ENCODE measurements at places on chromosomes 6 and 20.

GRCh38 chr20:53814060-53814459 is 220.4 kb upstream of the ZNF217 start:
- no peak for DNase-seq

- no peak for DNase-seq
Measured at GRCh38 chr6:128069188-128069587, 168.3 kb upstream of the THEMIS start.

- no peak for DNase-seq
Measured at GRCh38 chr6:148867862-148868261, 121.0 kb downstream of the UST start.

DNA sequence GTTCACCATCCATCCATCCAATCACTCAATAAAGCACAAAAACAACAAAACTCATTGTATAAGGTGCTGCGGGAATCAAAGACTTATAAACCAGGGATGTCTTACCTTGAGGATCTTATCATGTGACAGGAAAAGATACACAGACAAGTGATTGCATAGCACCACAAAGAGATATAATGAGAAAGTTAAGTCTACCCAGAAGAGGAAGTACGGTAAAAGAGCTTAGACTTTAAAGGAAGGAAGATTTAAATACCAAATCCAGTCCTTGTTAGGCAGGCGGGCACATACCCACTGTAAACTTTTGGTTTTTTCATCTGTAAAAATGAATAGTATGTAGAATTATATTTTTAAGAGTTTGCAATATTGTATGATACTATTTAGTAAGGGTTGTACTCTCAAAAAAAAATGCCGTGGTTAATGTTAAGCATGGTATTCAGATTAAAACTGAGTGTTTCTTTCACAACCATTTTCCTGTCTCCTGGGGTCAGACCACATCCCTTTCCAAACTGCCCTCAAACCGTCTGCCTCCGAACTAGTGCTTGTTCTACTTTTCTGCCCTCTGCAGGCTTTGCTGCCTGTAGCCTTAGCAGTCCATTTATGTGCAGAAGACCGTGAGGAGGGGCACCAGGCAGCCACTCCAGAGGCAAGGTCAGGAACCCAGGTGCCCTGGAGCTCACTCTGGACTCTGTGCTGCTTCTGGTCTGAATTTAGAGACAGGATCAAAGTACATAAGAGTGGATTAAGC is 179.5 kb upstream of the SYNDIG1 start:
- no peak for DNase-seq

DNA sequence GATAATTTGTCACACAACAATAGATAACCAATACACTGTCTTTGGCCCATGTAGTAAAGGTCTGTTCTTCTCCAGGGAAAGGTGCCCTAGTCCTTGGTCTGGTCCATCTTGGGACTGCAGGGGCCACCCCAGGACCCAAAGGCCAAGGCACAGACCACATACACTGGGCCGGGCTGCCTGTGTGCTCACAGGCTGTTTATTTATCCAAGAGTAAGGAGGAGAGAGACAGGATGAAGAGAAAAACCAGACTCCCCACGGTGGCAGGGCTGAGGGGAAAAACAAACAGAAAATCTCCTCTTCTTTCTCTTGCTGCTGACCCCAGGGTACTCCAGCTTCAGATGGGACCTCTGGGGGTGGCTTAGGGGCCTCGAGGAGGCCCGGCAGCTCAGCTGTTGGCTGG is 6.5 kb upstream of the CDK5RAP1 start:
- no peak for DNase-seq

DNA sequence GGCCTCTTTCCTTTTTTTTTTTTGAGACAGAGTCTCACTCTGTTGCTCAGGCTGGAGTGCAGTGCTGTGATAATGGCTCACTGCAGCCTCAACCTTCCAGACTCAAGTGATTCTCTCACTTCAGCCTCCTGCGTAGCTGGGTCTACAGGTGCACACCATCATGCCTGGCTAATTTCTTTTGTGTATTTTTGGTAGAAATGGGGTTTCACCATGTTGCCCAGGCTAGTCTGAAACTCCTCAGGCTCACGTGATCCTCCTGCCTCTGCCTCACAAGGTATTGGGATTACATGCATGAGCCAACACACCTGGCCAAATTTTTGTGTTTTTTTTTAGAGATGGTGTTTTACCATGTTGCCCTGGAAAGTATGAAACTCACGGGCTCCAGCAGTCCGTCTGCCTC is 29.3 kb downstream of the SRC start:
- DNase-seq = no peak

- no peak for DNase-seq
Measured at GRCh38 chr6:72348926-72349325, 272.9 kb upstream of the KCNQ5 start.

GRCh38 chr20:40433341-40433861 is 255.6 kb downstream of the MAFB start:
- no peak for DNase-seq

GRCh38 chr20:58407966-58408557 is 19.0 kb downstream of the VAPB start:
- no peak for DNase-seq

DNA sequence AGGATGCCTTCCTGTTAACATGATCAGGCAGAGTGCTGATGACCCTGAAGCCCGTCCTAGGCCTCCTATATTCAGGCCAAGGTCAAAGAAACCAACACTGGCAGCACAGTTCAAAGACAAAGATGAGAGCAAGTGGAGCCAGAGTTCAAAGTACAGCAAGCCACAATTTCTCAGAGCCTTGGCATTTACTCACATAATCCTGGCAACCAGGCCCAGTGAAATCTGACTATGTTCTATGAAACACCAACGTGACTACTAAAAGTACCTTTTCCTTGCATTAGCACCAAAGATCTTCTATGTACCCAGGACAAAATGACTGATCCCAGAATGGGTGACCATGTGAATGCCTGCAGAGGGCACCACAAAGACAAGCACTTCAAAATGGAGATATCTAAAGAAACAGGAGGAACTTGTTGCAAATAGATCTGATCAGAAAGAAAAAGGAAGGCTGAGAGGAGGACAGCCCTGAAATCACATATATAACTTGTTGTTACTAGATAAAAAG is 3.9 kb downstream of the NFS1 start:
- DNase-seq = no peak

DNA sequence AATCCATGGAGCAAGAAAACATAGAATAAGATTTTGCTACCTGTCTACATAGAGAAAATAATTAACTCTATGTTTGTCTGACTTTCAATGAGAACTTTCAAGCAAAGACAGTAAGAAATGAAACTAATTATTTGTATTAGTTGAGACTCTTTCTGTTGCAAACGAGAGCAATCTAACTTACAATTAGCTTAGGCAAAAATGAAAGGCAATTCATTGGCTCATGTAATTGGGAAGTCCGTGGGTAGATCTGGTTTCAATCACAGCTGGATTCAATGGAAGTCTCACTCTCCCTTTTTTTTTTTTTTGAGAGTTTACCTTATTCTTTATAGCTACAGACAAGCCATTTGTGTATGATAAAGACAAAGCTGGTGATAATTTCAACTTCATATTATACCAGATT is 68.2 kb upstream of the STXBP5 start:
- no peak for DNase-seq

DNA sequence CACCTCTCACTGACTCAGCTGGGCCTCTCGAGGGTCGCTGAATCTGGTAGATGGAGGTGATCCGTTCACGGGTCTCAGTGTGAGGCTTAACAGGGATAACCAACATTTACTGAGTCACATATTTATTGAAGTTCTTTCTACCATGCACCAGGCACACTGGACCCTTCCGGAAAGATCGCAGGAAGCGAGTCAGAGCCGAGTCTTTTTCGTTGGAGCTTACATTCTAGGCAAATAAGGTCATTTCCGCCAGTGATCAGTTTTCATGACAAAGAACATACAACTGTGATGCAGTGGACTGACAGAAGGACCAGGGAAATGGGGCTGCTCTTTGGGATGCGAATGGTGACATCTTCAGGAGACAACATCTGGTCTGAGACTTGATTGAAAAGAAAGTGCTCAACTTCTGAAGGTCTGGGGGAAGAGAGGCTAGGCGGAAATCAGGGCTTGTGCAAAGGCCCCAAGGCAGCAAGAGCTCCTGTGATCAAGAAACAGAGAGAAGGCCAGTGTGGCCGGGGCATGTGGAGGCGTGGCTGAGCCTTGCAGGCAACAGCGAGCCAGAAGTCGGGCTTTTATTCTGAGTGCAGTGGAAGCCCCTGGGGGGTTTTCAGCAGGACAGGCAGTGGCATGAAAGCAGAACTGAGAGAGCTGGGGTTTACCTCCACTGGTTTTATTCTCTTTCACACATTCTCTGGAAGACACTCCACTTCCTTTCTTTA is 56.7 kb downstream of the APCDD1L start:
- DNase-seq = no peak

DNA sequence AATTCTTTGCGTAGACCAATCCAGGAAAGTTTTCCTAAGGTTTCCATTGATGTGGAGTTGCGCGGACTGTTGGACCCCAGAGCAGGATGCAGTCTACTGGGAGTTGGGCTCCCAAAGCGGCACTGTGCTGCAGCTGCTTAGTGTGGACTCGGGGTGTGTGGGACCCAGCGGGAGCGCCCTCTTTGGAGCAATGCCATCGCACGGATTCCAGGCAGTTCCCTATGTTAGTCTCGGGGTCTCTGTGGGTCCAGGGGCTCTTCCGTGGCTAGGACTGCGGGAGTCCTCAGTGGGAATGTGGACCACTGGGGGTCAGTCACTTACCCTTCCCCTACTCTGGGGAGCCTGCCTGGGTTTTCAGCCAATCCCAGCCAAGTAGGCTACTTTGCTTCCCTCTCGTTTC is 151.7 kb upstream of the OLIG3 start:
- DNase-seq = no peak

DNA sequence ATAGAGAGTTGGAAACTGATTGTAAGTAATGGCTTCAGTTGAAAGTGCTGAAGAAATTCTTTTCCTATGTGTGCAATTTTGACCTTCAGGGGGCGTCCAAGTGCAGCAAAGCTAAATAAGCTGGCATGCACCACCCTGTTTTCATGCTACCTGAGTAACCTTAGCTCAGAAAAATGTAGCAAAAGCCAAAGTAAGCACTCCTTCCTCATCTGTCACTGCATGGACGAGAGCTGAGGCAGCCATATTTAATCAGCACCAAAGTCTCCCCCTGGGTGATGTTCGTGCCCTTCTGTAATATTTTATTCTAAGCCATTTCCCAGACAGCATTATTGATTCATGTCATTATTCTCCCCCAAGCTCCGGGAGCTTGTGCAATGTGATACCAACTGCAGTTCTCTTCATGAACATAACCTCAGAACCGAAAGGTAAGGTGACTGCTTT is 123.1 kb downstream of the RPS12 start:
- peak; percentile 52 for DNase-seq

GRCh38 chr6:90413396-90413795 is 116.8 kb upstream of the BACH2 start:
- no peak for DNase-seq

- DNase-seq = no peak
Measured at GRCh38 chr6:66376001-66376400, 669.0 kb upstream of the EYS start.

DNA sequence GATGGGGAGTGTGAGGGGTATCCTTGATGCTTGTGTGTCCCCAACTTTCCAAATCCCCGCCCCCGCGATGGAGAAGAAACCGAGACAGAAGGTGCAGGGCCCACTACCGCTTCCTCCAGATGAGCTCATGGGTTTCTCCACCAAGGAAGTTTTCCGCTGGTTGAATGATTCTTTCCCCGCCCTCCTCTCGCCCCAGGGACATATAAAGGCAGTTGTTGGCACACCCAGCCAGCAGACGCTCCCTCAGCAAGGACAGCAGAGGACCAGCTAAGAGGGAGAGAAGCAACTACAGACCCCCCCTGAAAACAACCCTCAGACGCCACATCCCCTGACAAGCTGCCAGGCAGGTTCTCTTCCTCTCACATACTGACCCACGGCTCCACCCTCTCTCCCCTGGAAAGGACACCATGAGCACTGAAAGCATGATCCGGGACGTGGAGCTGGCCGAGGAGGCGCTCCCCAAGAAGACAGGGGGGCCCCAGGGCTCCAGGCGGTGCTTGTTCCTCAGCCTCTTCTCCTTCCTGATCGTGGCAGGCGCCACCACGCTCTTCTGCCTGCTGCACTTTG is at the start of gene TNF:
TNF (plus strand) TSS at position 231 of the 567 bp plus-strand sequence; CDS start at position 408, 177 bp downstream.
- no peak for DNase-seq

DNA sequence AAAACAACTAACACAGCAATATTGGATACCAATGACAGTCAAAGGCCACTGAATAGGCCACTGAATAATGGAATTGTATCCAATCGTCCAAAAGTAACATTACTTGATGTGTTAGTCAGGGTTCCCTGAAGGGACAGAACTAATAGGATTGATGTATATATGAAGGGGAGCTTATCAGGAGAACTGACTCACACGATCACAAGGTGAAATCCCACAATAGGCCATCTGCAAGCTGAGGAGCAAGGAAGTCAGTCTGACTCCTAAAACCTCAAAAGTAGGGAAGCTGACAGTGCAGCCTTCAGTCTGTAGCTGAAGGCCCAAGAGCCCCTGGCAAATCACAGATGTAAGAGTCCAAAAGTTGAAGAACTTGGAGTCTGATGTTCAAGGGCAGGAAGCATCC is 571.4 kb downstream of the PRKN start:
- no peak for DNase-seq

DNA sequence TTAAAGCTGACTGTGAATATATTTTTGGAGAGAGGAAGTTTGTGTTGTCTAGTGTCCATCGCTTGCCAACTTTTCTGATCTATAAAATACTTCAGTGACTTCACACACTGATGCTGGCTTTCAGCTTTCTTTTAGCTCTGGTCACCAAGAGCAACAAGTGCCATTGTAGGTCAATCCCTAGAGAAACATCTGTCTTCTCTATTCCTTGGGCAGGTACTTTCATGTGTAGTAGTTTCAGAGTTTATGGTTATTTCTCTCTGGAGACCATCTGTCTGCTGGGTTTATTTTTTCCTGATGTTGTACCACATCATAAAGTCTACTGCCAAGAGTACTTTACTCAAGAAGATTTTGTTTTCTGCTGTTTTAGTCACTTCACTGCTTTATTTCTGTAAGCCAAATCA is 249.9 kb downstream of the KHDC1L start:
- no peak for DNase-seq

GRCh38 chr20:57266291-57267157 is at the start of gene BMP7:
BMP7 (minus strand) TSS chr20:57266641; CDS start chr20:57266122, 519 bp downstream.
- DNase-seq = no peak

GRCh38 chr6:148069256-148069655 is 273.4 kb upstream of the SASH1 start:
- DNase-seq = no peak

- no peak for DNase-seq
Measured at GRCh38 chr20:39897058-39897457, 792.0 kb downstream of the MAFB start.

DNA sequence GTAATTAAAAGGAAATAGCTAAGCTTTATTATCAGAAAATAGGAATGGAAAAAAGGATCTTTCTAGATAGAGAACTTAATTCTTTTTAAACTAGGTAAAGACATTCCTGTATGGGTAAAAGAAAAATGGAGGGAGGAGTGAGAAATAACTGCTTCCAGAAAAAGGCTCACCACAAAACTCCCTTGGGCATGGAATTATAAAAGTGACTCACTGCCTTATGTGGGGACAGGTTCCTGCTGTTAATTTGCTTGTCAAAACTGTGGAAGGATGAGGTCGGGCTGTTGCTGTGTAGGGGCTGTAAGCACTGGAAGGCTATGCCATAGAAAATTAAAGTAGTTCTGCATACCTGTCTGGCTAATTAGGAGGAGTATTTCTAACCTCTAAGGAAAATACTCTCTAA is 158.7 kb downstream of the UBE3D start:
- no peak for DNase-seq
